ENCODE measurements at places on chromosomes 4 and X.
A peak's percentile ranks its signal among the peaks of the same experiment; 100 is the strongest.

DNA sequence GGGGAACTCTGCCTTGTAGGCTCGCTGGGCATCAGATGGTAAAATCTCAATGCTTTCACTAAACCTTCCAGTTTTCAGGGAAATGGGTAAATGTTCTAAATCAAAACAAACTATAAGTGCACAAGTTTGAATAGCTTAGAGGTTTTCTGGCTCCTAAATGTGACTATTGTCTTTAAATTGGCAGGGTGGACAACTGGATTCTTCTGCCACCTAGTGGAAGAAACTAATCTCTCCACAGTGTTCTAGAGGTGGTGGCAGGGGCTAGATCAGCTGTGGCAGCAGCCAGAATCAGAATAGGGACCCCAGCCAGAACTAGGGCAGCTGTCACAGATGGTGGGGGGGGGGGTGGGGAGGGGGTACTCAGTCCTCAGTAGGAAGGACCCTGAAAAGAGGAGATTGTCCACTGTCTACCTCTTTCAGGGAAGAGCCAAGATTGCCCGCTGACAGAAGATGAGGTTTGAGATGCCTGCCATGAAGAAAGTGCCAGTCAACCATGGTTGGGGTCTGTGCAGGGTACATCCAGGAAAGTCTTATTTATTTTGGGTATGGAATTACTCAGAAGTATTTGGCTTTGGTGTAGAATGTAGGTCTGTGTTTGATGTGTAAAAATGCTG is 201.4 kb downstream of the CCNG2 start:
- peak; percentile 8 for DNase-seq

DNA sequence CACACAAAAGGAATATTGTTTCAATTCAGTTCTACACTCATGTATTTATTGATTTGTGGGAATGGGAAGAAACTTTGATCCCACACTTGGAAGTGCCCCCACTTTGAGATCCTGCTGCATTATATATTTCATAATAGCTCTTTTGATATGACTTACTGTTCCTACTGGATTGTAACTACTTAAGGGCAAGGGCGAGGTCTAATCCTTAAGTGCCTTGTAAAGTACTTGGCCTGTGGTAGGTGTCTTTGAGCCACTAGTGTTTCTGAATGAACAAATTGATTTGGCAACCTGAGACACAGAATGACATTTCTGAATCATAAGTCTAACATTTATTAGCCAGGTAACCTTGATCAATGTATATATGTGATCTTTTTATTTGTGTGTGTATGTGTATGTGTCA is 767.2 kb downstream of the RAB28 start:
- no peak for DNase-seq

DNA sequence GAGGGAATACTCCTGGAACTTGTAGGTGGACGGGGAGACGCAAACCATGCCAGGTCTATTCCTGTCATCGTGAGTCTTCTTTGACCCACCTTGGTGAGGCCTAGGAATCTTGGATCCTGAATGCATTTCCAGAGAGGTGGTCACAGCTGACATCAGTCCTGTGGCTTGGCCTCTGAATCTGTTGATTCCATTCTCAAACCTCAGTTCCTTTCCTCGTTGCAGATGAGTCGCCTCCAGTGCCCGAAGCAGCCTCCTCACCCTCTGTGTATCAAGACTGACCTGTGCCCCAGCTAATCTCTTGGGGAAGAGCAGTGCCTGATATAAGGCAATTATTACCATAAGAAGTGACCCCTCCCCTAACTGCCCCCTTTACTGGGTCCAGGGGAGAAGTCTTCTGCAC is 118.1 kb downstream of the SMIM20 start:
- DNase-seq: no peak

DNA sequence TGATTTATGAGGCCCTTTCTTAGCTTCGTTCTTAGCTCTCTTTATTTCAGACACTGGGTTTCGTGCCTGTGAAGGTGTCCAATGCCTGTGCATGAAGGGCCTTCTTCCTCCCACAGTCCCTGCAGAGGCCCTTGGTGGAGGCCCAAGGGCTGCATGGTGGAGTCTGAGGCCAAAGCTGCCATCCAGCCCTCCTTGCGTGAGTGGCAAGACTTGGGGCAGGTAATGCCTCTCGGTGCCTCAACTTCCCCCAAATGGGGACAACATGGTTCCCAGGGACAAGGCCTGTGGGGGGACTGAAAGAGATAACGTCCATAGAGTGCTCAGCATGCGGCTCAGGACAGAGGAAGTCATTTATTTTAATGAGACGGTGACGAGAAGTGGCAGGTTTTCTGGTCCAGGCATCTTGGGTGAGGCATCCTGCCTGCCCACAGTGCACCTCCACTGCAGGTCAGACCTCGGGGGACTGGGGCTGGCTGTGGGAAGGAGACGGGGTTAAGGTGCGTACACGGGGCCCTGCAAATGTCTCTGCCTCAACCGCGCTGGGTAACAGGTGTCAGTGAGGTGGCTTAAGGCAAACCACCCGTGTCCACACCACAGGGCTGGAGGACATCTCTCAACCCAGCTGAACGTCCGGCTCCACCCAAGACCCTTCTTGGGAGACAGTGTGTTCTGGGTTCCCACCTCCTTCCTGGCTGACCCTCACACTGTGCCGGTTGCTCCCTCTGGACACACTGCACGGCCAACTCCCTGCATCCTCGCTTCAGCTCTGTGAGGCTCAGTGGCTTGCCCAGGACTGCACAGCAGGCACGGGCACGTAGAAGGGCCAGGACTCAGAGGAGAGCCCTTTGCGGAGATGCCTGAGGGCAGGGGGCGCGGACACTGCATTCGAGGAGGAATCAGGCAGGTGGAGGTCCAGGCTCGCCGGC is 50.5 kb downstream of the PSAPL1 start:
- DNase-seq: no peak

DNA sequence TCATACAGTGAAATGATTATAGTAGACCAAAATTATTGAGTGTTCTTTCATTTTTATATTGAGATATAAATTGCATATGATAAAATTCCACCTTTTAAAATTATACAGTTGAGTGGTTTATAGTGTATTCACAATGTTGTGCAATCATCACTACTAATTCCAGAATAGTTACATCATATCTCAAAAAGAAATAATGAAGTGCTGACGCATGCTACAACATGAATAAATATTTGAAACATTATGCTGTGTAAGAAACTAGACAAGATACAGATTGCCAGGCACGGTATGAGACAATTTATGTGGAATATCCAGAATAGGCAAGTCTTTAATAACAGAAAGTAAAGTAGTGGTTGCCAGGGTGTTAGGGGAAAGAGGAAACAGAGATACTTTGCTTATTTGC is 871.7 kb downstream of the FAM133A start:
- DNase-seq: no peak

DNA sequence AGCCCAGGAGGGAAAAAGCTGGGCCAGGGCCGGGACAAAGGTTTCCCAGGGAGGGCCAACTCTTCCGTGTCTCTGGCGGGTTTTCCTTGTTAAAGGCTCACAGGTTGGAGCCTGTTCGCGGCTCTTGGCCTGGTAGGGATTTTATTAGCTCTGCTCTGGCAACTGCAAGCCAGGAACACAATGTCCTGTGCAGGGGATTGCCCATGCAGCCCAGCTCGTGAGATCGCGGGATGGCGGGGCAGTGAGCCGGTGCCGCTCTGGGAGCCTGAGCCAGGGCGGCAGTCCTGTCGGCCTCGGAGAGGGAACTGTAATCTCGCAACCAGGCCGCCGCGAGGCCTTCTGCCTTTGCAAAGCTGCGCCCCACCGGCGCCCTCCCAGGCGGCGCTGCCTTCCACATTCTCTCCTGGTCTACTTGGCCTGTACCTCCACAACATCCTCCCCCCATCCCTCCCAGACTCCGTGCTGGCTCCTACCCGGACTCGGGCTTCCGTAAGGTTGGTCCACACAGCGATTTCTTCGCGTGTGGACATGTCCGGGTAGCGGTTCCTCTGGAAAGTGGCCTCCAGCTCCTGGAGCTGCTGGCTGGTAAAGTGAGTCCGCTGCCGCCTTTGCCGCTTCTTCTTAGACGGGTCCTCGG is 2.1 kb downstream of the PITX2 start:
- DNase-seq: no peak

DNA sequence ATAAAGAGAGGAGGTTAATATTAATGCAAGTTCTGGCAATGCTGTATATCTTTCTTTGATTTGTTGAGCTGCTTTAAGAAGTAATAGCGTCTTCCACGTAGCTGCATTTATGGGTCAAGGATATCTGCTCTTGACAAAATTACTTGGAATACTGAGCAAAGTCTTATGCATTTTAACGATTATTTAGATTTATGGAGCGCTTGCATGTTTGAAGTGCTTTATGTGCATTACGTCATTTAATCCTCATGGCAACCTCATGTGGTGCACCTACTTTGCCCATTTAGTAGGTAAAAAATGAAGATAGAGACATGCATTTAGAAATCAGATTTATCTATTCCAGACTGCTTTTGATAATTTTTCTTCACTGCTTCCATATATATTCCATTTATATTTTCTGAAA is 46.0 kb downstream of the DTHD1 start:
- DNase-seq: no peak

DNA sequence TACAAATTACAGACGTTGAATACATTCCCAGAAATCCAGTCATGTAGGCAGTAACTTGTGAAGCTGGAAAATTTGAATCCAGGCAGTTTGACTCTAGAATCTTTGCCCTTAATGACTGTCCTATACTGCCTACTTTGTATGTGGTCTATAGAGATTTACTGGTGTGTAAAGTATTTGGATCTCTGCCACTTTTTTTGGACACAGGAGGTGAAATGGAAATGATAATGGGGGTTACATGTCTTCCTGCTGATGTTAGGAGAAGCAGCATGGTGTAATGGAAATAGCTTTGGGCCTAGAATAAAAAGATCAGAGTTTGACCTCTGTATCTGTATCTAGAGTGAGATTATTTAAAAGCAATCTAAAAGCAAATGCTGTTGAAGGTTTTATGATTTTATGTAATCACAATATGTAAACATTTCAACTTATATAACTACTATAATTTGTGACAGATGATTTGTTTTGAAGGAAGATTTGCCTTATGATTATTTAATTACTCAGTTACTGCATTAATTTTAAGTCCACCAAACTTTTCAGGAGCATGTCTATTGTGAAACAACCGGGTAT is 3.3 kb downstream of the COL4A5 start:
- no peak for DNase-seq

DNA sequence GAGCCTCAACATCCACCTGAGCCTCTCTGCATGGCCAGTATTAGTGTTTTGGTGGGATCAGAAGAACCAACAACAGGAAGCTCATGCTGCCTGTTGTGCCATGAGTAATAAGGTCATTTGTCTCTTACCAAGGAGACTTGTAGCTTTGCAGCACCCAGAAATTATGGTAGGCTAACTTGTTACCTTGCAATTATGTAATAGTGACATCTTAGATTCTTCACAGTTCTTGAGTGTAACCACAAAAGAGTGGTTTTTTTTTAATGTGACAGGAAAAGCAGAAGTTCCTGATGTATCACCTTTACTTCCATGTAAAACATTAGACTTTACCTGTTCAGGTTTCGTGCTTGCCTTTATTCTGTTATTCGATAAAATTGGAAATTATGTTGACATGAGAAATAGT is 263.9 kb upstream of the CXXC4 start:
- DNase-seq: no peak

GRCh38 chr4:100128338-100128737 is 61.9 kb downstream of the DDIT4L start:
- DNase-seq: no peak

DNA sequence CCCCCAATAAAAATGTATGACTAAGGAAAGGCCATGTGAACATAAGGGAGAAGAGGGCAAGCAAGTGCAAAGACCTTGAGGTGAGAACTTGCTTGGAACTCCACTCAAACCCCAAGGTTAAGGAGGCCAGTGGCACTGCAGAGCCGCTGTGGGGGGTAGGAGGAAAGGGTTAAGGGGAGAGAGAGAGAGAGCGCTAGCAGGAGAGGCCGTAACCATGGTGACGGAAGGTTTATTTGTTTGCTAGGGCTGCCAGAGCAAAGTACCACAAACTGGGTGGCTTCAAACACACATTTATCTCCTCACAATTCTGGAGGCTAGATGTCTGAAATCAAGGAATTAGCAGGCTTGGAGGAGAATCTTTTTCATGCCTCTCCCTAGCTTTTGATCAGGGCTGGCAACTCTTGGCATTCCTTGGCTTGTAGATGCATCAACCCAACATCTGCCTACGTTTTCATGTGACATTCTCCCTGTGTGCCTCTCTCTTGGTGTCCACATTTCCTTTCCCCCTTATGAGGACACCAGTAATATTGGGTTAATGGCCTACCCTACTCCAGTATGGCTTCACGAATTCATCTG is 35.2 kb downstream of the SMIM20 start:
- no peak for DNase-seq

DNA sequence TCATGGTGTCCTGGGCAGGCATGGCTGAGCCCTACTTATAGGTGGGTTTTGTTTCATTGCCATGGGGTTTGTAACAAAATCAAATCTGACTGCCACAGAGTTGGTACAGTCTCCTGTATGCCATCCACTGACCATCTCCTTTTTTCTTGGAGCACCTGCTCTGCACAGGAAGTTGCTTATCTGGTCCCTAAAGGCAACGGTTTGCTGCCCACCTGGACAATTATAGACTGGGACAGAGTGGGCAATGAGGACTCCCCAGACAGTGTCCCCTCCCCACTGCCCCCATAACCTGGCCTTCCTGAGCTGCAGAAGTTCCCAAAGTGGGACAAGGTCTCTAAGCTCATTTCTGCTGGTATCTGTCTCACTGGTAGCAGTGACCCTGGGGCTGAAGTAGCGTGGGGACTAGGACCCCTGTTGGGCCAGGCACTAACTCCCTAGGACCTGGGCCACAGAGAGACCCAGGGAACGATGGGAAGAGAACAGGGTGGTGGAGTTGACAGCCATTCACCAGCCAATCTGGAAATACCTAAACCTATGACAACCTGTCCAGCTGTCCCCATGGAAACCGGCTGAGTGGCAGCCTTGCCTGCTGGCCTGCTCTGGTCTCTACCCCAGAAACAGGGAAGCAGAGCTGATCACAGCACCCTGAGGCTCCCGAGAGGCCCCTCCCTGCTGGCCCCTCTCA is 64.7 kb downstream of the WFS1 start:
- no peak for DNase-seq

- no peak for DNase-seq
Observed at GRCh38 chr4:158722291-158722916, 792 bp downstream of the PPID start.

GRCh38 chrX:49238735-49239134 is 3.5 kb downstream of the CCDC22 start:
- no peak for DNase-seq

GRCh38 chr4:174156239-174156826 is 127.1 kb downstream of the FBXO8 start:
- DNase-seq: peak; percentile 33

DNA sequence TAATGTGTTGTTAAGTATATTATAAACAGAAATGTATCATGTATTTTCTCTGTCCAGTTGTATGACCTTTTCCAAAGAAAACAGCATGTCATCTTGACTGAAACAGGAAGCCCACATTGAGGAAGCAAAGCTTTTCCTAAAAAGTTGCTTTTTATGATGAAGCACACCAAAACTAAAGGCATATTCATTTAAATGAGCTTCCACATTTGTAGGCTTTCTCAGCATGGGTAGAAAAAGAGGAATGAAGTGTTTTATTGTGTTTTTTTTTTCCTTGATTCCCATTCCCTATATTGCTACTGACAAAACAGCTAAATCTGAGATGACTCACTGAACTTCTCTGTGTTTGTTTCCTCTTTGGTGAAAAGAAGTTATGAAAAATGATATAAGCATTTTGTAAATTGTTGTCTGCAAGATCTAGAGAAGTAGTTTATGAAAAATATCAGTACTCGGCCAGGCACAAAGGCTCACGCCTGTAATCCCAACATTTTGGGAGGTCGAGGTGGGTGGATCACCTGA is 32.5 kb upstream of the FRAS1 start:
- no peak for DNase-seq

GRCh38 chr4:87423317-87424098 is 1.1 kb downstream of the NUDT9 start:
- DNase-seq: peak; percentile 46

- no peak for DNase-seq
Observed at GRCh38 chr4:76779740-76780459, 118.0 kb downstream of the SOWAHB start.

Measured in NCI-H1694 treated with DMSO at 0.1 percent for 48 hours (cell line).